Stimulated activated naive CD4-positive, alpha-beta T cell treated with Interleukin-2 at 50 U/mL for 16 hours (primary cell): ENCODE measurements at places on chromosomes 3 and 15.

DNA sequence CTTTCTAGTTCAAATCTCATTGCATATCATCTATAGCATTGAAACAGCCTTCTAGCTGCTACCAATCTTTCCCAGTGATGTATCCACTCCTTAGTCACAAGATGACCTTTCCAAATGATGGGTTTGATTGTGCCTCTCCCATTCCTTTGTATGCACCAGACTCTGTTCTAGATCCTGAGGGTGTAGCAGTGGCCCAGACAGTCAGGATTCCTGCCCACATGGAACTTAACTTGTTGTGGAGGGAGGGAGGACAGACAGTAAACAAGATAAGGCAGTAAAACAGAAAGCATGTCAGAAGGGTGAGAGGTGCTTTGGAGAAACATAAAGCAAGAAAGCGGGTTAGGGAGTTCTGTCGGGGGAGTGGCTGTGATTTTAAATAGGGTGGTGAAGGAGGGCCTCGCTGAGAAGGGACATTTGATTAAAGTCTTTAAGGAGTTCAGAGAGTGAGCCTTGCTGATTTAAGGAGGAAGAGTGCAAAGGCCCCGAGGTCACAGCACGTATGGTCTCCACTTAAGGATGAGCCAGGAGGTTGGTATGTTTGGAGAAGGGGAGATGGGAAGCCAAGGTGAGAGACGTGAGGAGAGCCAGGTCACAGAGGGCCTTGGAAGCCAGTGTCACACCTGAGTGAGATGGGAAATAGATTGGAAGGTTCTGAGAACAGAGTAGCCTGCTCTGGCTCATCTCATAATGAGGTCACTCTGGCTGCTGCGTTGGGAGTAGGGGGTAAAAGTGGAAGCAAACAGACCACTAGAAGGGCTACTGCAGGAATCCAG lies 38.3 kb downstream of the FAM43A start:
- DNase-seq, result no peak

- no peak for DNase-seq
Observed at GRCh38 chr3:122132949-122133540, 50.4 kb upstream of the CASR start.

GRCh38 chr15:99105514-99106341 lies 848 bp downstream of the SYNM start:
- DNase-seq, result no peak

- DNase-seq, result no peak
Observed at GRCh38 chr15:84398763-84399701, 163.5 kb downstream of the GOLGA6L4 start.

DNA sequence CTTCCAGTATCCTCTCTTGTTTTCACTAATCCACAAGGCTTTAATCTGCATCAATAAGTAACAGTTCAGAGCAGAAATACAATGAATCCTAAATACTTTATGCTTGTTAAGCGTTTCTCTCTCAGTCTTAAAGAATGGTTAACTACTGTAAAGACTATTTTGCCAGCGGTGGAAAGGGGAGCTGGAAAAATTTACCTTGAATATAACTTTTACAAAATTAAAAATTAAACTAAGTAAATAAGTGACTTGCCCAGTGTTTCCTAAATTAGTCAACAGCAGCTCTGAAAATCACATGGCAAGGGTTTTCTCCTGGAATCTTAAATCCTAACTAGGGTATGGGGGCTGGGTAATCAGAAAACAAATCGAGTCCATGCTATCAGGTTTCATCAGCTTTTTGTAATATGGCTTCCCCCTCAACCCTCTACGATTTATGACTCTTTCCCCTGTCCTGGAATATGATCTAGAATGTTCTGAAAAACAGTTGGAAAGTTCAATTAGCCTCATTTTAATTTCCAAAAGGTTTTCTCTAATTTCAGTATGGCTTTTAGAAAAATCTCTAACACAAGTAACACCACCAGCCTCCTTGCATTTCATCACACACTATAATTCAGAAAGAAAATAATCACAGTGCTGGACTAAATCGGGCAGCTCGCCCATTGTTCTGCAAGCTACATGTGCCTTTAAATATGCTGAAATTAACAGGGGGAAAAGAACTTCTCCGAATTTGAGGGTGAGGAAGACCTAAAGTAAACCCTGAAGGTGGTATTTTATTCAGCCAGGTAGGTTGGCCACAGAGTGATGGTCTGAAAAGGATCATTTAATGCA lies 133.5 kb downstream of the ADAMTS9 start:
- DNase-seq, result no peak

DNA sequence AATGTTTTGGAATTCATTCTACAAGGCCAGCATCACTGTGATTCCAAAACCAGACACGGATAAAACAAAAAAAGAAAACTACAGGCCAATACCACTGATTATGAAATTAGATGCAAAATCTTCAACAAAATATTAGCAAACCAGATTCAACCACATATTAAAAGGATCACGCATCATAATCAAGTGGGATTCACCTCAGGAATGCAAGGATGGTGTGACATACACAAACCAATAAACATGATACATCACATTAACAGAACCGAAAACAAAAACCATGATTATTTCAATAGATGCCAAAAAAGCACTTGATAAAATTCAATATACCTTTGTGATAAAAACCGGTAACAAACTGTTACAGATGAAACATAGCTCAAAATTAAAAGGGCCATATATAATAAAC lies 48.9 kb downstream of the DLG1 start:
- DNase-seq, result no peak

- no peak for DNase-seq
Observed at GRCh38 chr15:35436422-35436821, 109.5 kb downstream of the DPH6 start.

DNA sequence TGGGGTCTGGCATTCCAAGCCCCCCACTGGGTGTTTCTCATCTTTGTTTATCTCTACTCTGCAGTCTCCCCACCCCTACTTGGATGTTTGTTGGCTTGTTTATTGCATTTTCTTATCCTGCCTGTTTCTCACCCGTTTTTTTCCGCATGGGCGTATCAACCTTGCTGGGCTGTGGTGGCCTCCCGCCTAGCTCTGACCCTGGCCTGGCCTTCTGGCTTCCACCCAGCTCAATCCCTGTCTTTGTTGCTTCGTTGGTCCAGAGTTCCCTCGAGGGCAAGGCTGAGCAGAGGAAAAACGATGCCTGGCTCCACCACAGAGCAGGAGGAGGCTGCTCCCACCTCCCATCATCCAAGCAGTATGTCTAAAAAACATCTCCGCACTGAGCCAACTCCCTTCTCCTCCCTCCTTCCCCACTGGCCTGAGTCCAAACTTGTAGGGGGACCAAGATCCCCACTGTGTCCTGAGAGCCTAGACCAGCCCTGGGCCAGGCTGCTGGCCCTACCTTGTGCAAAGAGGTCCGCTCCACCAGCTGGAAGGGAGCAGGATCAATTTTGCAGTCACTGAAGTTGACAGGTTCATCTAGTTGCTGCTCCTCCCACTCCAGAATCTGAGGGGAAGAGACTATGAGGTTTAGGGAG lies 9.8 kb downstream of the CLCN2 start:
- DNase-seq, result no peak

DNA sequence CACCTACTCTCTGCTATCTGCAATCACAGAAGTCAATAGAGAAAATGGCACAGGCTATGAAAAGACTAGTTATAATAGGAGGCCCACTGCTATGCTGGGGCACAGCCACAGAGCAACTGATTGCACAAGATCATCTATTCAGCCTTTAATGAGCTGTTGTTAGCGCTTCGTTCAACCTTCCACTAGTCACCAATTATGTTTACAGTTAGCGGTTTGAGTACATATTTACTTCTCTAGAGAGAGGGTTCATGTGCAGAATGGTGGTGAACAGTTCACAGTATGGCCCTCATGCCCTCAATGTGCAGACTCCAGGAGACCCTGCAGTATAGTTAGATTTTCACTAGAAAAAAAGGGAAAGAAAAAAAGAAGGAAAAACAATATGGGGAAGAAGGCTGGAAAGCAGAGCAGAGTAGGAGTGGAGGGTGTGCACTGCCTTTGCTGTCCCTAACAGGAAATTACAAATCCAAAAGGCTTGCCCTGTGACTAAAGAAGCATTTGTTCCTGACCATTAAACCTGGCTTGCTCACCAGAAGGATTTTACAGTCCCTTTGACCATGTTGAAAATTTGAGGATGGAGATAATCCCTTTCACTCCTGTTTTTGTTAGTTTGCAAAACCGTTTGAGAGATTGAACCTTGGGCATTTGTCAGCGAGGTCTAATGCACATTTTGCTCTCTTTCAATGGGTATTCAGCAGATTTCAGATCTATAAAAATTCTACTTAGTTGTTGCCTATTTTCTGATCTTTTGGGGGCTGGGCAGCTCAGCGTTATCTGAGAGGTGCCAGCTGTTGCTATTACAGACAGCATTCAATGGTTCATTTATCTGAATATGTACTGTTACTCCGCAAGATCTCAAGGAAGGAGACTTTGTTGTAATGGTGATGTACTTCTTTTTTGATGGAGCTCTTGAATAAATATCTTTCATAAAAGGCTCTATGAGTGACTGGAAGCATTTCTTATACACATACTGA lies 296.1 kb downstream of the LSAMP start:
- no peak for DNase-seq

DNA sequence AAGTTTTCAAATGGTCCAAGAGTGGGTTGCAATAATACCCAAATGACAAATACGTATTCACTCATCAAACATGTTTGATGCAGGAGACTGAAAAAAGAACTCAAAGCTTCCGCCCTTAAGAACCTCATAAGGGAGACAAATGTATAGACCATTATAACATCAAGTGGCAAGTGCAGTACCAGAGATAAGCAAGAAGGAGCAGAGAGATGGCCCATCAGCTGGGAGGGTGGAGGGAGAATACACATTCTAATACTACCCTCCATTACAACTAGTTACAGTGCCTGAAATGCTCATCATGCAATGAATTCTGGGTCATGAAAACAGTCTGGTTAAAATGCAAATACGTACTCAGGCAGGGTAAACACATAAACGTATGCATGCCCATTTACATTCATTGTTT lies 304.0 kb downstream of the SHQ1 start:
- no peak for DNase-seq

- no peak for DNase-seq
Observed at GRCh38 chr3:177483182-177483967, 286.1 kb upstream of the TBL1XR1 start.

GRCh38 chr15:95501865-95502264 lies 828.6 kb upstream of the NR2F2 start:
- no peak for DNase-seq

DNA sequence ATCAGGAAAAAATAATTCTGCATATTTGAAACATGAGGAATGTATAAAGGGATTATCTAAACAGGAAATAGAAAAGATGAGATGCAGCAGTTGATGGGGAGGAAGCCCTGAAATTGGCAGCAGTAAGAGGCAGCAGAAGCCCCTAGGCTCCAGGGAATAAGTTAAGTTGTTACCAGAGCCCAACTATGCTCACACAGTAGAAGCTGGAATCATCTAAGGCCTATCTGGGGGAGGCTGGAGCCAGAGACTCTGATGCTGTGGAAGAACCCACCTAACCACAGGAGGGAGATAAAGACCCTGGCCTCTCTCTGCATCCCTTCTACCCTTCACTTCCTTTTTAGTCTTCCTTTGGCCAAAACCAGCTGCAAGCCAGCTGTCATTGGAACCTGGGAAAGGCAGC lies 519.7 kb downstream of the DIPK2A start:
- DNase-seq, result no peak

DNA sequence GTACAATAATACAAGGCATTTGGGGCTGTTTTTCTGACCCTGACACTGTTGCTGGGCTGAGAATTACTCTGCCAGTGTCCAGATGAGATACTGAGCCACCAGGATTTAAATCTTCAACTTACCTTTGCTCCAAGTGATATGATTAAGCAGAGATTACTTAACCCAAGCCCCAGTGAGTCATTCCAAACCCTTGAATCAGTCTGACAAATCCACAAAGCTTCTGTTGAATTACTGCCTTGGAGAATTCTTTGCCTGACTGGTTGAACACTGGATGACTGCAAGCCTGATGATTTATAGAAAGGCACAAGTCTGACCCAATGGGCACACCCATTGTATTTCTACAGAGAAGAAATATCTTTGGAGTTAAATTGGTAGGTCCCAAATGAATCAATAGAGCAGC lies 88.2 kb upstream of the TSC22D2 start:
- DNase-seq, result no peak

GRCh38 chr3:124586126-124587052 lies 143.9 kb upstream of the UMPS start:
- no peak for DNase-seq

DNA sequence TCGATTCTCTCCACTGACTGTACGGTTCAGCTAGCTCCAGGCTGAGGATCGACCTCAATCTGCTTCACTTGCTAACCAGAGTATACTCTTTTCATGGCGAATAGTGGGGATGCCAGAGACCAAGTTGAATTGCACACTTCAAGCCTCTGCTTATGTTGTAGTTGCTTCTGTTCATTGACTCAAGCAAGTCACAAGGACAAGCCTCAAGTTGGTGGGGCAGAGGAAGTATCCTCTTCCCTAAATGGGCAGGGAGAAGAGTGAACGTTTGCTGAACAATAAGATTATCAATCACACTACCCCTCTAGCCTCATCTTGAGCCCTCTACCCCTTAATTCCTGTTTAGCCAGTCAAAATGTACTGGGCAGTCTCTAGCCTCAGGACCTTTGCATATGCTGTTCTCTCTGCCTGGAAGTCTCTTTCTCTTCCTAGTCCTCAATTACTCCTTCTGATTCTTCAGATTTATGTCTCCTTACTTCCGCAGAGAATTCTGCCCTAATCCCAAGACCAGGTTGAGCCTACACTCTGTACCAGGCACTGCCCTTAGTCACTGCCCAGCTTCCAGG lies 390.4 kb upstream of the PROK2 start:
- DNase-seq, result no peak

GRCh38 chr3:70947579-70947978 lies 635.1 kb upstream of the MDFIC2 start:
- no peak for DNase-seq

- DNase-seq, result no peak
Observed at GRCh38 chr3:48432411-48433371, 2.8 kb upstream of the PLXNB1 start.

DNA sequence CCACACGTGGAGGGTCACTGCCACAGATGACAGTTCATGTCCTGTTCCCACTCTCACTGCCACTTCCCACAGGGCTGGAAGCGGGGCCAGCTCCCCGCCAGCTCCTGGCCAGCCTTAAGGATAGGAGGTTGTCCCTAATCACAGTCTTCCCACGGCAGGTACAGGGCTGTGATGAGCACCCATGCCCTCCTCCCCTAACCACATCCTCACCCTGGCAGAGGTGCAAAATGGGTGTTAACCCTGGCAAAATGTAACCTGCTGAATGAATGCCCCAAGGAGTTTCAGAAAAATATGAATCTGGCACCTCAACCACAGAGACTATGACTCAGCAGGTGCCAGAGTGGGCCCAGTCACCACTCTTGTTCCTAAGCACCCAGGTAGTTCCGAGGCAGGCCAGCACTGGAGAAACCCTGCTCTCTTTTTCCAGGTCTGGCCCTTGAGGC lies 185.1 kb upstream of the TPM1 start:
- DNase-seq, result no peak

- DNase-seq, result no peak
Observed at GRCh38 chr15:75037685-75038084, 14.3 kb downstream of the PPCDC start.

- no peak for DNase-seq
Observed at GRCh38 chr15:25175033-25175788, 220.4 kb downstream of the SNRPN start.
